ENCODE measurements at places on chromosomes 1 and 21.

DNA sequence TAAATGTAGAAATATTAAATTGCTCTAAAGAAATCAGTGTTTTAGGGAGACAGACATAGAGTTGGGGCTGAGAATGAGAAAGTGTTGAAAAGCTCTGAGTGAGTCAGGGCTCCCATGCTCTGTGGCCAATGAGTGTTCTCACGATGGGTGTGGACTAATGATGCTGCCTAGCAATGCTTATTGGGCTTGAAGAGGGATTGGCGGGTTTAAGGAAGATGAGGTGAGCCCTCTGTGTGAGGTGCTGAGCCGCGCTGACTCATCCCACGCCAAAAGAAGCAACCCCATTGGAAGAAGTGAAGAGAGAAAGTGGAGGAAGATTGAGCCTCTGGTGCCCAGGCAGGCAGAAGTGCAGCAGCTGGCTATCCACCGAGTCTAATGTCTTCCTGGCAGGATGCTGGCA is 65.1 kb upstream of the DPT start:
- no peak for DNase-seq

- DNase-seq = no peak
Measured at GRCh38 chr1:166882893-166883292, 6.8 kb upstream of the TADA1 start.

DNA sequence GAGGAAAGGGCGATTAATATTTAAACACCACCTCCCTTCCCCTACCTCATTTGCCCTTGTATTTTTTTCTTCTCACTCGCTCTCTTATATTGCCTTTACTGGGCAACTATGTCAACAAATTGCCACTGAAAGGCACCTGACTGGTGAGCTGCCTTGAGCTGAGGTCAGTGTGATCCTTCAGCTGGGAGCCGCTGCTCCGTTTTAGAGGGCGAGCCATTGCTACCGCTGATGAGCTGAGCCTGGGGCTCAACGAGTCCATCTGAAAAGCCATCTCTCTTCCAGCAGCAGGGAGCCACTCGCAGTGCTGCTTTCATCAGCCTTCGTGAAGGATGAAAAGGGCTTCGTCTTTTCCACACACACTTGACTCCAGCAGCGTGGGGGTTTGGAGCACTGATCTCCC is 108.0 kb upstream of the KIF26B start:
- no peak for DNase-seq

GRCh38 chr1:187654635-187655034 is 825.9 kb downstream of the PLA2G4A start:
- no peak for DNase-seq

- DNase-seq = peak; percentile 18
Measured at GRCh38 chr1:71463144-71463543, 382.3 kb upstream of the ZRANB2 start.

DNA sequence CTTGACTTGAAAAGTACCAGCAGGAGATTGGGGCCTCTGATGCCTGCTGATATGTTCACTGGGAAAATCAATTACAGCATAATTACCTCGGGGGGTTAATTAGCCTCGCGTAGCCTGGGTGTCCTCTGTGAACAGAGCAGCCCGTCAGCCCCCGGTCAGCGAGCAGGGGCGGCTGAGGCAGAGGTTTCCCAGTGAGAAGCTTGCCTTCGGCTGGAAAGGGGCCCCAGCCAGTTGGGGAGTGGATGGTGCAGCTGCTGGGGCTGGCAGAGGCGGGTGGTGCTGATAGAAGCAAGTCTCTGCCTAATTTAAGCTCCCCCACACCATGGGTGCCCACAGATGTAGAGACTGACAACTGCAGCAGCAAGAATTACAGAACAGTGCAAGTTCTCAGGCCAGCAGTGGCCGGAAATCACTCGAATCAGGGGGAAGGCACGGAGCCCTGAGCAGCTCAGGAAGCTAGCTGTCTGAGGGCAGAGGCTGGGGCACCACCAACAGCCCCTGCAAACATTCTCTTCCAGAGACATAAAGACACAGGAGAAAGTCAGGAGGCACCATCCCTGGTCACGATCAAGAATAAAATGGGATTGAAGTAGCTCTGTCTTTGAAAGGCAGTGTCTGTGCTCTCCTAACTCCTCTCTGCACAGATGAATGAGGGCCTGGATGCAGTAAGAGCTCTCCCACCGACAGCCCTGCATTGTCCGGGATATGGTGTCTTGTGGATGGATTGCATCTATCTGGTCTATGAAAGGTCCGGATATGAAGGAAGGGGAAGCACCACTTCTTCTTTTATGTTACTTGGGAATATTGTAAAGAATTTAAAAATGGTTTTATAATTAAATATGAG is 166.5 kb upstream of the CD34 start:
- no peak for DNase-seq

- peak; percentile 29 for DNase-seq
Measured at GRCh38 chr1:33633019-33633801, 160.8 kb downstream of the ZSCAN20 start.

DNA sequence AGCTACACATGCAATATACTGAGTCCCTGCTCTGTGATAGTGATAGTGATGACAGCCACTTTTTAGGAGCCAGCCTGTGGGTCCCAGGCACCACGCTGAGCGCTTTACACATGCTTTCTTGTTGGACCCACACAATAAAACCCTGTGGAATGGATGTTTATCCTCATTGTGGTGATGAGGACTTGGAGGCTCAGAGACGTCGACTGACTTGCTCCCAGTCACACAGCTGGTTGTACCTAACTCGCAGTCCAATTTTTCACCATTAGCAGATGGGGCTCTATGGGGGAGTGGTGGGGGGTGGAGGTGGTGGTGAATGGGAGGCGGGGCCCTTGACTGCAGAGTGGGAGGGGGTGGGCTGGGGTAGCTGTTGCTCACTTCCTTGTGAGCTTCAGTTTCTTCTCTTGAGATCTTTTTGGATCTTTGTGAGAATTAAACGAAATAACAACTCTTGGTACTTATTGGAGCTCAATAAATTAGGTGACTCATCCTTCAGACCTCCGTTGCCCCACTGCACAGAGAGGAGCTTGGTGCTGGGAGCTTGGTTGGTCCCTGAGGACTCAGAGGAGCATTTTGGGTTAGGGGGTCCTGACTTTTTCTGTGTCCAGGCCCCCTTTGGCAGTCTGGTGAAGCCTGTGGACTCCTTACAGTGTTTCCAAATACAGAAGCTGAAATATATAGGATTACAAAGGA is 61.8 kb upstream of the CD1D start:
- DNase-seq = no peak

- DNase-seq = no peak
Measured at GRCh38 chr1:111770916-111771315, 15.2 kb downstream of the DDX20 start.

- no peak for DNase-seq
Measured at GRCh38 chr1:48678710-48679505, 97.8 kb downstream of the BEND5 start.

- DNase-seq = no peak
Measured at GRCh38 chr1:176696109-176696508, 233.1 kb downstream of the PAPPA2 start.

GRCh38 chr1:31607360-31607759 is 10.1 kb upstream of the HCRTR1 start:
- no peak for DNase-seq

GRCh38 chr1:180974236-180974635 is 48.4 kb downstream of the STX6 start:
- DNase-seq = no peak

DNA sequence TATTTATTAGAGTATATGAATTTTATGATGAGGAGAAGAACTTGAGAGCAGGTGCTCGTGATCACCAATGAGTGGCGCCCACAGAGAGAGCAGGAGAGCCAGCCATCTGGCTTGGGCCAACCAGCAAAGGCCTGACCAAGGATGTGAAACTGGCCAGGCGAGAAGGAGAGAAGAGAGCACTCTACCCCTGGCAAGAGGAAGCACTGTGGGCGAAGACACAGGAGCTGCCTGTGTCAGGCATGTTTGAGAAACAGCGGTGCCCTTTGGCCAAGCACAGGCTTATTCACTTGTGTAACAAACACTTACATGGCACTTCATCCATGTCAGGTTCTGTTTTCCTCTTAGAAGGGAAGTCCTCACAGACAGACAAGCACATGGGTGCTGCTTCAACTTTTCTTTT is 4.2 kb upstream of the SIPA1L2 start:
- DNase-seq = no peak

DNA sequence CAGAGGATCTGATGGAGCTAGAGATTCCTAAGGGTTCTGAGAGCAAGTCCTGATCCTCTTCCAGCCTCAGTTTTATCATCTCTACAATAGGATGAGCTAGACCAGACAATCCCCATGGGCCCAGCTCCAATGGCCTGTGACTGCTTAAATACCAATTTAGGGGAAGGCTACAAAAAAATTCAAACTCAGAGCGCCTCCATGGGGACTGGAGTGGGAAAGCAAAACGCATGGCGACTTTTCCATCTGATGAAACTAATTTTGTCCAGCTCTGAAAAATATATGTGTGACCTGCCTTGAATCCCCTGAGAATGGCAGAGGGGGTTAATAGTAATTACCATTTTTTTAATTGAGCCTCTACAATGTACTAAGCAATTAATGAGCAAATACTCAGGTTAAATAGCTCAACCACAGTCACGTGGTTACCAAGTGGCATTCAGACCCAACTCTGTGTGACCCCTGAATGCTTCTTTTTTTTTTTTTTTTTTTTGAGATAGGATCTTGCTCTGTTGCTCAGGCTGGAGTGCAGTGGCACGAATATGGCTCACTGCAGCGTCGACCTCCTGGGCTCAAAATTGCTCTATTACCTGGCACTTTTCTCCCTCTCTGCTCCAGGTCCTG is 8.4 kb downstream of the EXTL1 start:
- no peak for DNase-seq

DNA sequence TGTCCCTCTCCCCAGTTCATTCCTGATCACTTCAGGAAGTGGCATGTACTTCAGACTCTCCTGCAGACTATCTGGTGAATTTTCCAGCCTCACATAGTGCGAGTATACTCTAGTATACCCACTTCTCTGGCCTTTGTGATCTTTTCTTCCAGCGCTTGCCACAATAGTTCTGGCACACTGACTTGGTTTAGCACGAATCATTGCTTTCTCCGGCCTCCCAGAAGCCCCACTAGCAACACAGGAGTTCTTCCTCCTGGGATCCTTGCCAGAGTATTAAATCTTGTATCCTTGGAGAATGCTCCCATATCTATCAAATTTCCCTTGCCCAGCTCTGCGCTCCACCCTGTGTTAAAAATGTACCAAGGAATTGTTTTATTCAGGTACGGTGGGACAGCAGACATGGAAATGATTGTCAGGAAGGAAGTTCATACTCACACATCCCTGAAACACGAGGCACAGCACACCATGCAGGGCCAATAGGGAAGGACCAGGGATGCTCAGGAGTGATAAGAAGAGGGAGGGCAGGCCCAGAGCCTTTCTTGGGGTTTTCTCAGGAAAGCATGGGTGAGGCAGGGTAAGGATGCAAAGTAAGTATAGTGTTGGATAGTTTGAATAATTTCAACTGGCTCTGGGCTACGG is 136.7 kb downstream of the ADSS2 start:
- no peak for DNase-seq

- DNase-seq = no peak
Measured at GRCh38 chr1:224381880-224382548, 25.3 kb downstream of the CNIH4 start.

GRCh38 chr21:17580319-17580718 is 32.4 kb downstream of the BTG3 start:
- no peak for DNase-seq

DNA sequence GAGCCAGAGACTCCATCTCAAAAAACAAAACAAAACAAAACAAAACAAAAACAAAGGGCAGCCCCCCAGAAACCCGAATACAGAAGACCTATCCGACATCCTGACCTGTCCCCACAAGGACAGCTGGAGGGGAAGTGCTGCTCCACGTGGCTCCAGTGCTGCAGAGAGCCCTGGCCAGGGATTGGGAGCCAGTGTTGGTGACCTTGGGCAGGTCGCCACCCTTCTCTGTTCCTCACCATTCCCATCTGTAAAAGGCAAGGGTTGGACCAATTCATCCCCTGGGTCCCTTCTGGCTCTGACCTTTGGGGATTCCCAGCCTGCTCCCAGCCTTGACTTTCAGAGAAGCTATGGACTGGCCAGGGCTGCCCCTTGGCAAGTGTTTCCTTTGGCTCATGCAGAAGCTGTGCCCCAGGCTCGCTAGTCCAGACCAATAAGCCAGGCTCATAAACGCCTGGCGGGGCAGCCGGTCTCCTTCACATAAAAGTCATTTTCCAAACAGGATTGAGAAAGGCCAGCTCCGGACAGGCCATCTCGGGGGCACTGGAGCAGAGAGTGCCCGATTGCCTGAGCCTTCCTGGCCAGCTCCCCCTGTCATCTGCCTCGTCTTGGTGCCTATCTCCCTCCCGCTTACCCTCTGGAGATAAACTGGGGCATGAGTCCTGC is 20.0 kb upstream of the PADI1 start:
- no peak for DNase-seq

DNA sequence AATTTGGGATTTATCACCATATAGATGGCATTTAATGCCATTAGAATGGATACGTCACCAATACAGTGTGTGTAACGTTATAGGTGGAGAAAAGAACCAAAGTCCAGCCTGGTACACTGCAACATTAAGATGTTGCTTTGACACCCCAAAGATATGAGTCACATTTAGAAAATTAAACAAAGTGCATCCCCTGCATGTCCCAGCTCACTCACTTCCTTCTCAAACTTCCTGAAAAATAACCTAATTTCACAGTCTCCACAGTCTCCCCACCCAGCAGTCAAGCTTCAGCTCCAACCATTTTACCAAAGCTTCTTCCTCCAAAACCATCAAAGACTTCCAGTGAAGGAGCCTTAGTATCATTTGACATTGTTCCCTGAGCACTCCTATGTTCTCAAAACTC is 111.9 kb downstream of the OMA1 start:
- no peak for DNase-seq

GRCh38 chr1:15350551-15351200 is 59.0 kb upstream of the EFHD2 start:
- no peak for DNase-seq

DNA sequence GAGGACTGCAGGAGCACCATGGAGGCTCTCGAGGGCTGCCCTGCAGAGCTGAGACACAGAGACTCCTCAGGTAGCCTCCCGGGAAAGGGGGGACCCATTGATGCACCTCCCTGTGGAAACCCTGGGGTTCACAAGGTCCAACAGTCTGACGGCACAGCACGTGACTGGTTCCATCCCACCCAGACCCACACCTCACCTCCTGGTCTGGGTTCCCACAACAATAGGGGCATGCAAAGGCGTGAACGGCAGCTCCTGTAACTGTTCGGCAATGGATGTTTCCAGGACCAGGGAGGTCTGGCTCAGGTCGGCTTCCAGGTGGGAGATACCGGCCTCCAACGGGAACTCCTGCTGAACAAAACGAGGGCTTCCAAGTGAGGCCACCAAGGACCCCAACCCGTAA is 86.8 kb downstream of the NPHP4 start:
- DNase-seq = no peak

DNA sequence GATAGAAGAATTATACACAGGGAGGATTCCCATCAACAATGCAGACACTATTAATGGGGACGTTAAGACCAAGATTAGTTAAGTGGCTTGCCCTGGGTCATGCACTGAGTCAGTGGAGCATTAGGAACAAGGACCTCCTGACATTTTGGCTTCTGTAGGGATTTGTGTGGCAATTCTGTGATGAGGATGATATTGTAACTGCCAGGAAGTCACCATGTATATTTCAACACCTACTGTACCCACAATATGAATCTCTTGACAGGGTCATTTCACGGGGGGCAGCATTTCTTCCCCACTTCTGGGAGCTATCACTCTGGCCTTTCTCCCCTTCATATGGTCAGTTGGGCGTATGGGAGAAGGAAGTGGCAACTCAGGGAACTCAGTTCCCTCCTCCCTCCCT is 134.9 kb downstream of the RUNX1 start:
- no peak for DNase-seq

Measured in HS-5 (cell line).